ENCODE measurements at places on chromosomes 11 and 22.
A peak's percentile ranks its signal among the peaks of the same experiment; 100 is the strongest.

DNA sequence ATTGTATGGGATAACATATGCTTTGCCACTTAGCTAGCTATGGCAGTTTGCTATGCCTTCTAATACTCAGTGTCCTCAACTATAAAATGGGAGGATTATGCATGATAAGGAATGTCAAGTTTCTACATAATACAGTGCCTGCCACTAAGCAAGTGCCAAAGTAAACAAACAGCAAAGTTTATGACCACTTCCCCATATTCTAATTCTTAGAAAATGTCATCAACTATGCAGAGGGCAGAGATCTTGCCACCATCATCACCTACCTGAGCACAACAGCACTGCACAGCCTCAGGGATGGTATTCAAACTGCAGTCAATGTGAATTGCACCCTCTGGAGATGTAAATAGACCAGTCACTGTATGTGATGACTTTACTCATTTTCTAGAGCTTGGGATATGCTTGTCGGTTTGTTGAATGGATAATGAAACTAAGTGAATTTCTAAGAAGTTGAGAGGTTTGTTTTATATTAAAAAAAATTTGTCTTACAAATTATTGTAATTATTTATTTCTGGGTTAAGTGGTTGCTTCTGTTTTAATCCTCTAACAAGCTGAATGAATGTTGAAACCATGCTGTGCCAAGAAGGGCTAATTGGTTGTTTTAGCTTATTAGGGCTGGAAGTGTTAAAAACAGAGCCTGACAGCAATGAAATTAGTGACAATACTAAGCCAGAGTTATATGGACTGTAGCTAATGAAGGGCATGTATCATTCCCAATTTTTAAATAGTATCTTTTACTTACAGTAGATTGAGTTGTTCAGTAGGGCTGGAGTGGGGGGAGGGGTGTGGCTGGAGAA, 398.4 kb downstream of the CNTN5 start:
- no peak for DNase-seq

DNA sequence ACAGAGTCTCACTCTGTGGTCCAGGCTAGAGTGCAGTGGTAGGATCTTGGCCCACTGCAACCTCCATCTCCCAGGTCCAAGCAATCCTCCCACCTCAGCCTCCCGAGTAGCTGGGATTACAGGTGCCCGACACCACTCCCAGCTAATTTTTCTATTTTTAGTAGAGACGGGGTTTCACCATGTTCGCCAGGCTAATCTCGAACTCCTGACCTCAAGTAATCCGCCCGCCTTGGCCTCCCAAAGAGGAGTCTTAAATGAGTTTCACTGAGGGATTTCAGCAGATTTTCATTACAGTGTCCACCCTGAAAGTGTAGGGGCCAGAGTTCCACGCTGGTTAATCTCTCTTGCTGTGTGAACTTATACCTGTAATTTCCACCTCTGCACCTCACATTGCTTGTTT, 412 bp upstream of the RPS3 start:
- no peak for DNase-seq

- no peak for DNase-seq
Observed at GRCh38 chr11:43574949-43575912, 105.3 kb upstream of the HSD17B12 start.

DNA sequence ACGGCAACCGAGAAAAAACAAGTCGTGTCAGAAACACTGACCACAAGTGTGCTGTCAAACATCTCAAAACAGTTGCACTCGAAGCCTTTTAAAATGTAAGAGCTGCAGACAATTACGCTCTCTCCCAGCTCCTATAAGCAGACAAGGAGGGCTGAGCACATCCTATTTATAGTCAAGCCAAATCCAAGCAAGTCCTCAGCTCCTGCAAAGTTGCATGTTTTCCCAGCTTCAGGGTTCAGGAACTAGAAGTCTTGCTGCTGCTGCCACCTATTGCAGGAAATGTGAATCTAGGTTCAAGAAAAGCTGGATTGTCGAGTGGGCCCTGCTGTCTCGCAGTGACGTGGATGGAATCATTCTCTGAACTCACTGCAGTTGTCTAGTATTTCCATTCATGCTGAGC, 15.5 kb downstream of the EFCAB6 start:
- no peak for DNase-seq

- no peak for DNase-seq
Observed at GRCh38 chr11:80338231-80338630, 897.4 kb upstream of the TENM4 start.

DNA sequence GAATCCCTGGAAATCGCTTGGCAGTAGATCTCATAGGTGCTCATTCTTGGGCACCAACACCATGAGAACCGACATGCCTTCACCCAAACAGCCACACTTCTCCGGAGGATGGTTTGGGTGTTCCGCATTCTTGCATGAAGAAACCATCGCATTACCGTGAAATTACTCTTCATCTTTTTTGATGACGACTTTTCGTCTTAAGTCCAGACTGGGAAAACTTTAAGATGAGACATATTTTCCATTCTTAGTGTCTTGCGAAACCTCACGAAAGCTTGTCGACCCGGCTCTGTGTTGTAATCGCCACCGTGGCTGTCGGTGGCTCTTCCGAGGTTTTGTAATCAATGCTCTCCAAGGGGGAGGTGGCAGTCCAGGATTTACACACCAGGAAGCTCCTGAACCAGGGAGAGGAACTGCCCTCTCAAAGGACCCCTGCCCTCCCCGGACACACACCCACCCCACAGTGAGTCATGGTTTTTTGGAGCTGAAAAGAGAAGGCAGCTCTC, 1.7 kb downstream of the TOM1 start:
- DNase-seq, result no peak

DNA sequence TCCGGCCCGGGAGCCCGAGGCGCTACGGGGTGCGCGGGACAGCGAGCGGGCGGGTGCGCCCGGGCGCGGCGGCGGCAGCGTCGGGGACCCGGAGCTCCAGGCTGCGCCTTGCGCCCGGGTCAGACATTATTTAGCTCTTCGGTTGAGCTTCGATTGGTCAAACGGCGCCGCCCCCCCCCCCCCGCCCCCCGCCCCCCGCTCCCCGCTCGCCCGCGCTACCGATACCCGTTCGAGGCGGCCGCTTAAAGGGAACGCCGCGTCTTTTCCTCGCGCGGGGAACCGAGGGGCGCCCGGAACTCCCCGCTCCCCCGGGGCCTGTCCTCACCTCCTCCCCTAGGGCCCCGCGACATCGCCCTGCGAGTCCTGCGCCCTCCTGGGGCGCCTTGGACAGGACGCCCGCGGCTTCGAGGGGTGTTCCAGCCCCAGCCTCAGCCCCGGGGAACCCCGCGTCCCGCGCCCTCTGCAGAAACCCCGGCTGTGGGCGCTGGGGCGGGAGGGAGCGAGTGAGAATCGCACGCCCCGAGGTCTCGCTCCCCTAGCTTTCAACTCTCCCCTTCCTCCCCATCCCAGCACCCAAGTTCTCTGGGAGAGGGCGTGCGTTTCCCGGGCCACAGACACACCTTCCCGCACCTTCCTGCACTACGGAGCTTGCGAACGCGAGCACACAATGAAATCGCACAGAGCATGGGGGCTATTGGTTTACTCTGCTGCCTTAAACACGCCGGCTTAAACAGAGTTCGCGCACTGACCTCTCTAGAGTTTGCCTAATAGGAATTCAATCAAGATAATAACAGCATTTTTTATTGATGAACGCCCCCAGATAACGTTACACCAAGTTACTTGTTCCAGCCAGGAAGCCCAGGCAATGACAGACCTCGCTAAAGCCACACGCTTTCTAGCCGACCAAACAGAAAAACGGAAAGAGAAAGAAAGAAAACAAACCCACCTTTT, at the start of gene BDNF:
Gene BDNF (minus strand): TSS at position 105 of the 951 bp plus-strand sequence. CDS start 41,891 bp downstream, outside the sequence.
- DNase-seq, result no peak

- DNase-seq, result no peak
Observed at GRCh38 chr11:70756756-70757155, 358.4 kb downstream of the CTTN start.

- no peak for DNase-seq
Observed at GRCh38 chr22:35292786-35293185, 6.9 kb upstream of the TOM1 start.

DNA sequence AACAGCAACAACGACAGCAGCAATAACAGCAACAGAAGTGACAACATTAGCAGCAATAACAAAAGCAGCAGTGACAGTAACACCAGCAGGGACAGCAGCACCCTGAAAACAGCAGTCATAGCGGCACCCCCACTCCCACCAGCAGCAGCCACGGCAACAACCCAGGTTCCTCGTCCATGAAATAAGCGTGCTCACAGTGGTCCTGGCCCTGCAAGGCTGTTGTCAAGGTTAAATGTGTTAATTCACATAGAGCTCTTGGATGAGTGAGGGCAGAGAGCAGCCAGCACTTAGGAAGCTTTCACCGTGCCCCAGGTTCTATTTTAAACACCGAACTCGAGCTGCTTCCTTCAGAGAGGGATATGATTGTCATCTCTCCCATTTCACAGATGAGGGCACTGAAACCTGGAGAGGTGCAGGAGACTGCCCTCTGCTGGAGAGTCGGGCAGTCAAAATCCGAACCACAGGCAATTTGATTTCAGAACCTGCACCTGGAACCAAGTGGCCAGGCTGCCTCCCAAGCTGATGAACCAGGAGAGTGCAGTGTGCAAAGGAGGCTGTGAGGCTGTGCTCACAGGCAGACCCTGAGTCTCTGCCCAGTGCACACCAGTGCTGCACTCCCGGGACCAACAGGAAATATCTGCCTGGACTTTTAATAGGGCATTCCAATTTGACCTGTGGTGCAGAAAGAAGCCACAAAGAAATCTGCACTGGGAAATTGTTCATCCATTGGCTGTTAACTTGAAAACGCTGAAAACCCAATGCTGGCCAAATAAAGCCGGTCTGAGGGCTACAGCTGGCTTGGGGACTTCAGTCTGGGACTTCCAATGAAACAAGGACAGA, 22.9 kb upstream of the FGF3 start:
- DNase-seq, result peak; percentile 12

- DNase-seq, result no peak
Observed at GRCh38 chr11:119858288-119858687, 129.3 kb upstream of the NECTIN1 start.

GRCh38 chr22:49913026-49913425, 5.2 kb downstream of the ALG12 start:
- DNase-seq, result no peak

DNA sequence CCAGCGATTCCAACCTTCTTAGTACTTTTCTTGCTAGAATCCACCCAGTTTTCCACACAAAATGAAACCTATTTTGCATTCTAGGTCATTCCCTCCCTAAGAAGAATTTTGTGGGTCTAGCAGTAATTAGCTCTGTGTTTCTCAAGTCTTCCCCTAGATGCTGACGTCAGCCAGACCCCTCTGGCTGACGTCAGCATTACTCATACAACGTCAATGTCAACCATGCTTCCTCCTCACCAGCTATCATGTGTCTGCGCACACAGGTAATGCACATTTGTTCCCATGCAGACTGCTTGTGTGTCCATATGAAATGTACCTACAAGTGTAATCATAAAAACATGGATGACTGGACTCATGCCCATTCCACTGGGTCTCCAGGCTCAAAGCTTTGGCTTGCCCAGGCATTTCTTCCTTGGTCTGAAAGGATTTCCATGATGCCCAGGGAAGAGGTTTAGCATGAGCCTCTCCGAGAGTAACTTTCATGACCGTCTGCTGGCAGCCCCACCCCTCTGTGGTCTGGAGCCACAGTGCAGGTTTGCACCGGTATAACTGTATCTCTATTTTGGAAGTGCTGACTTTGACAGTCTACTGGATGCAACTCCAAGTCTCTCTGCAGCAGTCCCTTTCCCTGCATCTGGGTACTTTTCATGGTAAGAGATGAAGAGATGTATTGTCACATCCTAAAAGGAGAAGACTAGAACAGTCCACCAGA, 58.6 kb downstream of the DSCAML1 start:
- no peak for DNase-seq

- DNase-seq, result no peak
Observed at GRCh38 chr11:304061-304506, 3.5 kb upstream of the IFITM2 start.

GRCh38 chr11:81112718-81113117, 1620.9 kb downstream of the FAM181B start:
- DNase-seq, result no peak

GRCh38 chr11:69297787-69298266, 3.9 kb downstream of the MYEOV start:
- DNase-seq, result peak; percentile 14

DNA sequence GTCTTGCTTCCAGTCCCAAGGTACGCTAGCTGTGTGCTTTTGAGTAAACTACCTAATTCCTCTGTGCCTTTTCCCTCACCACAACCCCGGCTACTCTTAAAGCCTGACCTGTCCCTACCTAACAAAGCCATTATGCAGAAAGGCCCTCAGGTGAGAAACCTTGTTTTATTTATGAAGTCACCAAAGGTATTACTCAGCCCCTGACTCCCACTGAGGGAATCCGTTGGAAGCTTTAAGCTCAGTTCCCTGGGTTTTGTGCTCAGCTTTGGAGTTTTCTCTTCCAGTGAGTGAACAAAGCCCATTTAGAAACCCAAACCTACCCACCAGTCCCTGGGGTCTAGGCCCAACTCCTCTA, 90.9 kb downstream of the APIP start:
- no peak for DNase-seq

GRCh38 chr22:39396797-39397195, 2.8 kb upstream of the TAB1 start:
- DNase-seq, result no peak

DNA sequence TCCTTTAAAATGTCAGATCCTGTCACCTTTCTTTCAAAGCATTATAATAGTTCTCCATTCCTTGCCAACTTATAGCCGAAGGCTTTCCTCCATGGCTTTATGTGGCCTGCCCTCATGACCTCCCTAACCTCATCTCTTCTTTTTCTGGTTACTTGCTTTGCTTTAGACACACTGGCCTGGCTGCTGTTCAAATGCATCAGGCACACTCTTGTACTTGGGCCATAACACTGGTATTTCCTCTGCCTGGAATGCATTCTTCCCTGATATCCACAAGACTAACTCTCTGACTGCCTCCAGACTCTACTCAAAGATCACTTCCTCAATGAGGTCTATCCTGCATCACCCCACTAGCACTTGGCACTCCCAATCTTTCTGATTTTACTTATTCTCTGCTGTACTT, 710.3 kb downstream of the KCNA4 start:
- DNase-seq, result no peak

GRCh38 chr11:82843057-82843795, 57.0 kb downstream of the PRCP start:
- DNase-seq, result no peak

- DNase-seq, result peak; percentile 23
Observed at GRCh38 chr22:18023509-18024275, 669 bp downstream of the MICAL3 start.

DNA sequence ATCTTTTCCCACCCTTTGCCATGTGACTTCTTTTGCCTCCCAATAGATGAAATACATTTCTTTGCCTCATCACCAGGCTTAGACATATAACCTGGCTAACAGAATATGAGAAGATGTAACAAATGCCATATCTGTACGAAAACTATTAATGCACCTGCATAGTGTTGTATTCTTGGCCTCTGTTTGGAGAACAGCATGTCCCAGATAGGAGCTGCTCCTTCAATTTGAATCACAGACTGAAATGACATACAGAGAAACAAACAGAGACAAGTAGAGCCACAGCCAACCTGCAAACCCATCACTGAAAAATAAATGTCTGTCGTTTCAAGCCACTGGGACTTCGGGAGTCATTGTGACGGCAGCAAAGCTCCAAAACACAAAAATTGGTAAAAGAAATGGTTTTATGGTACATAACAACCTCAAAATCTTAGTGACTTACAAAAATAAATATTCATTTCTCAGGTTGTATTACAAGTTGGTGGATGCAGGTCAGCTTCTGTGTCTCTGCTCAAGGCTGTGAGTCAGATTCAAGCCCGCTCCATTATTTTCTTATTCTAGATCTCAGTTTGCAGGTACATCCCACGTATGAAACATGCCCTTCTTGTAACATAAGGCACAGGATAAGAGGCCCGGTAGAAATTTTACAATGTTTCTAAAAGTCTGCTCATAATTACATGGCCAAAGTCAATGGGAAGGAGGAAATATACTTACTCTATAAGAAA, 171.3 kb upstream of the SOX6 start:
- DNase-seq, result no peak
